Effector memory CD8-positive, alpha-beta T cell (primary cell): ENCODE measurements at places on chromosomes 5 and 9.

GRCh38 chr9:277601-278295 lies 63.1 kb downstream of the DOCK8 start:
- no peak for DNase-seq

- no peak for DNase-seq
These were observed 789.3 kb downstream of the SEMA5A start for GRCh38 chr5:8756498-8757084.

DNA sequence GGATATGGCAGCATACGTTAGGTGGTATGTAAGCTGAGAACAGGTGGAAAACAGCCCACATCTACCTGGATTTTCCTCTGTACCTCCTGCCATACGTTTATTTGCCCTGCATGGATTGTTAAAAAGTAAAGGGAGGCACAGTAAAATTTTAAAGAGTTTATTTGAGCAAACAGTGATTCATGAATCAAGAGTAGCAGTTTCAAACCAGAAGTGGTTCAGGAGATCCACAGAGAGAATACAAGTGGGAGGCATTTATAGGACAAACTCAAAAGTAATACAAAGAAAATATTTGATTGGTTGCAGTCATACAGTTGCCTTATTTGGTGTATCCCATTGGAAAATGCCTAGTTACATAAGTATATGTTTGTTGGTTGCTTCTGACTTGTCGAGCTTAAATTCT lies 117.6 kb downstream of the FAM170A start:
- DNase-seq: no peak

GRCh38 chr9:133203506-133204075 lies 5.5 kb downstream of the OBP2B start:
- DNase-seq: no peak

DNA sequence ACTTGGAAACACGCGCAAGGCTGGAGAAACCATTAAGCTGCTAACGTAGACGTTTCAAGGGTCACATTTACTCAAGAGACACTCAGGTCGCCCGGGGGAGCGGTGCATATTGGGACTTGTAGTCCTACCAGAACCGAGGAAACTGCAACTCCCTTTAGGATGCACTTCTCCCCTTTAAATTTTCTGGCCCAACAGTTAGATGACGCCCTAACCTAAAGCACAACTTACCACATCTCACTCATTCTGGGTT lies 384 bp upstream of the DMXL1 start:
- no peak for DNase-seq

DNA sequence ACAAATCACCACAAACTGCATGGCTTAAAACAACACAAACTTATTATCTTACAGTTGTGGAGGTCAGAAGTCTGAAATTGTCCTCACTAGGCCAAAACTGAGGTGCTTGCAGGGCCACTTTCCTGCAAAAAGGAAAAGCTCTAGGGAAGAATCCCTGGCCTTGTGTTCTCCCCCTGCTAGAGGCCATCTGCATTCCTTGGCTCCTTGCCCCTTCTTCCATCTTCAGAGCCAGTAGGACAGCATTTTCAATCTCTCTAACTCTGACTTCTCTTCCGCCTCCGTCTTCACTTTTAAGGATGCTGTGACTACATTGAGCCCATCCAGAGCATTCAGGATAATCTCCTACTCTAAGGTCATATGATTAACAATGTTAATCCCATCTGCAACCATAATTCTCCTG lies 236.6 kb downstream of the CDK5RAP2 start:
- DNase-seq: no peak

DNA sequence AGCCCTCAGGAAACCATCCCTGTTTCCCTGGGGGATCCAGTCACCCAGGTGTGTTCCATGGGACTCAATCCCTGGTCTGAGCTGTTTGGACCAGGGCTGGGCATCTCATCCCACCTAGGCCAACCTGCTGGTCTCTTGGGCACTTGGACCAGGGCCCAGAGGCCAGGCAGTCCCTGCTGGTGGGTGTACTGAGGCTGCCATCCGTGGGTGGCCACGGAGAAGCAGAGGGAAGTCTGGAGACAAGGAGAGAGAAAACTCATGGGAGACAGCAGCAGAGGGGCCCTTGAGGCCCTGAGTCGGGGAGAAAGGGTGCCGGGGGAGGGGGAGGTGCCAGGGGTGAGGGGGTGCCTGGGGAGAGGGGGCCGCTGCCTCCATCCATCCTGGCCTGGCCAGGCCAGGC lies 247.8 kb downstream of the PBX3 start:
- DNase-seq: no peak

DNA sequence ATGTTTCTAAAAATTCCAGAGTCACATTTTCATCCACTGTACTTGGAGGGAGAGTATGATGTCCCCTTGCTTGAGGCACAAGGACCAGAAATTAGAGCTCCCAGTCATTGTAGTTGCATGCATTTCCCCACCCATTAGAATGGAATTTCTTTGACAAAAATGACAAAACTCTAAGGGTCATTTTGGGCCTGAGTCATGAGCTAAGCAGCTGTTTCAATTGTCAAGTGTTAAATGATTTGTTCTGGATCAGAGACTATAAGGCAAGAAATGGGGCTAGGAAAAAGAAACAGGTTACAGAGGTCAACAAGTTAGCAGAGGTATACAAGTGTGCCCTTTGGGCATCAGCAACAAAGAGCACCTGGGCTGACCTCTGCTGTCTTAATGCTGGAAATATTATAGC lies 131.2 kb upstream of the IQGAP2 start:
- no peak for DNase-seq

DNA sequence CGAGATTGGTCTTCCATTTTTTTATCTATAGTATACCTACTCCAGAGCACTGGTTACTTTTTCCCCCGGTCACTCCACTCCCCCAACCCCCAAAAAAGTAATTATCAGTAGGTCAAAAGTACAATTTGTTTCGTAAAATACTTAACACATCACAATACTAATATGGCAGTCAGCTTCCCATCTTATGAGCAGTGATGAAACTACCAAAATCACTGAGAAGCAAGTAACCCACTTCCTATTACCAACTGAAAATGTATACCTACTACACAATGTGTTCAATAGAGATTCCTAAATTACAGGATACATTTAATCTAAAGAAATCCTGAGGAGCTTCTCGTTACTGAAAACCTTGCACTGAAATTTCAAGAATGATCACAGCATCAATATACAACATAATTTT lies 1.9 kb downstream of the CERT1 start:
- DNase-seq: no peak

DNA sequence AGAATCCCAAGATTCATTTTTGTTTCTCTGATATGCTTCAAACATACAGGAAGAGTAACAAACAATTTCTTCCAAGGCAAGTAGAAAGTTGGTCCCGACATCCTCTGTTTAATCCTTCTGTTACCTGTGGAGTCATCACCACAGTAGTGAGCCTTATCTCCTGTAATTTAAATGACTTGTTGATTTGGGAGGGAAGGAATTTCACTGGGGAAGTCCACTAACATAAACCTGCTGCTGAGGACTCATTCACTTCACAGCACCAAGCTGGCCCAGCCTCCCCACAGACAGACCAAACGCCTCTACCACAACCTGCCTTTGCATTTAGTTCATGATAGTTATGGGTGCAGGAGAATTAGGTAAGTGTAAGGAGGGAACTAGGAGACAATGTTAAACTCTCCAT lies 63.2 kb downstream of the PRKACG start:
- no peak for DNase-seq

GRCh38 chr9:23582836-23583235 lies 243.2 kb downstream of the ELAVL2 start:
- no peak for DNase-seq

DNA sequence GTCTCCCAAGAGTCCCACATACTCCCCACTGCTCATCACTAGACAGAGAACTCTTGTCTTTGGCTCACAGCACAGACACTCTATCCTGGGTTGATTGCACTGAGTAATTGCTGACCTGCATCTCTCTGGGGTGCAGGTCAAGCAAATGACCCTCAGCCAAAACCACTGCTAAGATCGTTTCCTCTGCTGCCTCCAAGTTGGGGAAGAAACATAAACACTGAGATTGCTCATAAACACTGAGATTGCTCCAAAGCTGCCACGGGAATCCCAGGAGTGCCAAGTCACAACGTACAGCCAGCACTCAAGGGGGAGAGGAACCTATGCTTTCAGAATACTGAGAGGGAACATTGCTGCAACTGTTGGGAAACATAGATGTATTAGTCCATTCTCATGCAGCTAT lies 1402.1 kb upstream of the ACO1 start:
- DNase-seq: no peak

- peak; percentile 61 for DNase-seq
These were observed 7.8 kb downstream of the EXOSC2 start for GRCh38 chr9:130701059-130702022.

DNA sequence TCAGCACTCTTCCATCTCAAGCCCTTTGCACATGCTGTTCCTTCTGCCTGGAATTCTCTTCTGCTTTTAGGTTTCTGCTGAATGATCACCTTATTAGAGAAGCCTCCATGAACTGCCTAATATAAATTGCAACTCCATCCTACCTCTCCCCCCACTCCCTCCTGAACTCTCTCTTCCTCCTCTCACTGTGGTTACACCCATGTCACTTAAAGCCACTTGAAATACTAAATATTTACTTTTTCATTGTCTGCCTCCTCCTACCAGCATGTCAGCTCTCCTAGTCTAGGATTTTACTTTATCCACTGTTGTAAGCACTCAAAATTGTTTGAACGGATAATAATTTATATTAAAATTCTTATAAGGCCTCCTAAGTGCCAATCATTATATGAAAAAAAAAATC lies 43.8 kb downstream of the ACTL7B start:
- no peak for DNase-seq

DNA sequence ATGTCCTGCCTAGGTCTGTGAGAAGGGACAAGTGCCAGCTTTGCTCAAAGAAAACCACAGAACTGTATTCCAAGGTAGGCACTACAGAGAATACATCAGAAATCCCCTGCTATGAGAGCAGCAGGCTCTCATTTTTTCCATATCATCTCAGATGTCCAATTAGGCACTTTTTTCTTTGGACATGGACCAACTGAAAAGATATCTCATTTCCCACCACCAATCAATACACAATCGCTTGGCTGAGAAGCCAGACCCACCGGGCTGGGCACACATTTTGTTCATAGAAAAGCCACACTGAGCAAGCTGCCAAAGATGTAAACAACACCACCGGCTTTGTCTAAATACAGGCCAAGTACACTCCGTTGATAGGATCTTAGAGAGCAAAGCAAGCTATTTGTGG lies 25.9 kb downstream of the STOM start:
- no peak for DNase-seq

DNA sequence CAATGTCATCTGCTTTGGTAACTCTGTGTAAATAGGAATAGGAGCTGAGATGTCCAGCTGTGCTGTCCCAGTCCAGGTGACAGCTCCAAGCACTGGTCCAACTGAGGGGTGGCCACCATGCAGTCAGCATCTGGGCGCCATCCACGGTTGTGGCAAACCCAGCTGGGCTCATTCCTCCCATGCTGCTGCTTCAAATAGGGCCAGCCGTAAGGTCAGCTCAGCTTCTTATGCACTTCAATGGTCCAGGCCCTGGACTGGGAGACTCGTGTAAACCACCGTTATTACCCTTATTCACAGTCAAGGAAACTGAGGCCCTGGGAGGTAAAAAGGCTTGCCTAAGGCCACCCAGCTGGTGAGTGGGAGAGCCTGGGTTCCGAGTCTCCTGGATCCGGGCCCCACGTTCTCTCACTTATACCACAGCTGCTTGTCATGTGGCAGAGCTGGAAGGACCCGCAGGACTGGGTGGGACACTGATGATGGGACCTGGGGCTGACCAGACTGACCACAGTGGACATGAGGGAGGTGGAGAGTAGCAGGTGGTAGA lies 38.7 kb upstream of the ANGPTL2 start:
- no peak for DNase-seq

DNA sequence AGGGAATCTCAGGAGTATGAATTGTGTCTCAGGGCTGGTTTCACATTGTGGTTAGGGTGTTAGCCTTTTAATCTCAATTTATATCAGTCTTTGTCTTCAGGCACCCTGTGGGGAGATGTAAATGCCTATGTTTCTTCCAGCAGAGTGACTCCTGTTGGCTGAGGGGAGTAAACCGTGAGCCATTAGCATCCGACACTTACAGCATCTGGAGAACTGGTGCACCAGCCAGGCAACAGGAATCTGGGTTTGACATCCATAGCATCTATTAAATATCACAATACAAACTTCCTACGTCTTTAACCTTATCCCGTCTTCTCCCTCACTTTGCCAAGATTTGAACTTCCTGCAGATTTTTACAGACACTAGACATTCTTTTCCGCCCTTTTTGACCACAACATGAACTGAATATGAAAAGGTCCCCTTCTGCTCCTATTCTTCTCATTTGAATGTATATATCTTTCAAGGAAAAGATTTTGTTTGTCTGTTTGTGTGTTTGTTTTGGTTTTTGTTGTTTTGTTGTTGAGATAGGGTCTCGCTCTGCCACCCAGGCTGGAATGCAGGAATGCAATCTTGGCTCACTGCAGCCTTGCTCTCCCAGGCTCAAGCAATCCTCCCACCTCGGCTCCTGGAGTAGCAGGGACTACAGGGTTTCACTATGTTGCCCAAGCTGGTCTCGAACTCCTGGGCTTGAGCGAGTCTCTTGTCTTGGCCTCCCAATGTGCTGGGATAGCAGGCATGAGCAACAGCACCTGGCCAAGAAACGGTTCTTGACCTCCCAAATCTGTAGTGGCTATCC lies 626.2 kb downstream of the TLR4 start:
- DNase-seq: no peak

DNA sequence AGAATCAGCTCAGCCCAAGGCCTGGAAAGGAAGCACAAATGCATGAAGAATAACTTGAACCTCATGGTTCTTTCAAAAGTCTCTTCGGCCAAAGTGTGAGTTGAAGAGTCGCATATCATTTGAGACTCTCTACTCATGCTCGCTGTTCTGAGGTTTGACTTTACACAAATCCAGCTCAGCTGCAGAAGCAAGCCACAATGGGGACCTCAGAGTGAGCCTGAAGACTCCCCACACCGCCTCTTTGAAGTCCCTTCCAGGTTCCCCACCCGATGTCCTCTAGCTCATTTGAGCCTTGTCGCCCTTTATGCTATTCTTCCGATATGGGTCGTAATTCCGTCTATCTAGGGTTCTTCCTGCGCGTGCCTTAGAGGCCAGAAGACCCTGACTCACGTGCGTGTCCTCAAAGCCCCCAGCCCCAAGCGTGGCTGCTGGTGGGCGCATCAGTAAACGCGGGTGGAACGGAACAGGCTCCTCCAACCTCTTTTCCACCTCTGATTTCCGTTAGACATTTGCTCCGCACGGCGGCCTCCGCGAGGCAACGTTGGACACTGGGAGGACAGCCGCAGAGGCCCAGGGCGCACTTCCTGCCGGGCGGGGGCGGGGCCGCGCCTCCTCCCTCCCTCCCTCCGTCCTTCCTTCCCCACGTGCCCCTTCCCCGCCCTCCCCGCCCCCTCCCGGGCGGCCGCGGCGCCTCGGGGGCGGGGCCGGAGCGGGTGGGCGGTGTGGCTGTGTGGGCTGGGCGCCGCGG lies at the start of gene SNX30:
Gene SNX30 (plus strand): TSS at position 745 of the 748 bp plus-strand sequence. CDS start 242 bp downstream, outside the sequence.
- DNase-seq: peak; percentile 71
